ENCODE measurements at places on chromosomes 6 and 20.

GRCh38 chr6:148980234-148980633 is 233.4 kb downstream of the UST start:
- no peak for DNase-seq

DNA sequence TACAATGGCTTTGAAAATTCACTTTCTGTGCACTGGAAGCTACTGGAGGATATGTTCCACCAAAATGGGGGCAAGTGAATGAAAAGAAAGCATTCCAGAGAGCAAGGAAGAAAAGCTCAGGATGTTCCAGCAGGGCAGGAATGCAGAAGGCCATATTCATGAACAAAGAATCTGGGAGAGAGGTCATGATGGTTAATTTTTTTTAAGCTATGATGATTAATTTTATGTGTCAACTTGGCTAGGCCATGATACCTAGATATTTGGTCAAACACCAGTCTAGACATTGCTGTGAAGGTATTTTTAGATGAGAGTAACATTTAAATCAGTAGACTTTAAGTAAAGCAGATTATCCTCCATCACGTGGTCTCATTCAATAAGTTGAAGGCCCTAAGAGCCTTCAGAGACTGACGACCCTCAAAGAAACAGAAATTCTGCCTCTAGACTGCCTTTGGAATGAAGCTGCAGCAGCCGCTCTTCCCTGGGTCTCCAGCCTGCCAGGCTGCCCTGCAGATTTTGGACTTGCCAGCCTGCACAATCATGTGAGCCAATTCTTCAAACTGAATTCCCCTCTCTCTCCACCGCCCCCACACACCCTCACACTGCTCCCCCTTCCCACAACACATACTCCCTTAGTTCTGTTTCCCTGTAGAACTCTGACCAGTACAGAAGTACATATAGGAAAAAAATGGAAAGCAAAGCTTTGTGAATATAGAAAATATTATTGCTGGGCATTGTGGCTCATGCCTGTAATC is 20.1 kb upstream of the GCM1 start:
- no peak for DNase-seq

GRCh38 chr6:18118330-18118729 is 4.1 kb downstream of the NHLRC1 start:
- no peak for DNase-seq

DNA sequence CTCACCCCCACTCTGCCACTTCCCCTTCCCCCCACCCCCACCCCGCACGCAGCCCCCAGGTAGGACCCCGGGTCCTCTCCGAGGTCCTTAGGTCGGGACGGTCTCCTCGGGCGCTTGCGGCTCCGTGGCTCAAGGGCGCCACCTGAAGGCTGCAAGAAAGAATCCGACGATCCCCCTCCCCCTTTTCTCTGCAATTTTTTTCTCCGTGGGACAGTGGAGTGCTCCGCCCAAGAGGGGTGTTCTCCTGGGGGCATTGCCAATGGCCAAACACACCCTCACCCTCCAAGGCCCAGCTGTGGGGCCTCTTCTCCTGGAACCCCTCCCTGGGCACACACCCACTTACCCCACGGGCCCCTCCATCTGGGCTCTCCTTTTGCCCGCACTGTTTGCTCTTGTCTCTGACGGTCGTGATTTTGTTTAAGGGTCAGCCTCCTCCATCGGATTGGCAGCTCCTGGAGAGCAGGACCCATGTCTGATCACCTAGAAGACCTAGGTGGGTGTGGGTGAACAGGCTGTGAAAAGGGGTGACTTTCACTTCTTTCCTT is 1.1 kb upstream of the TMEM74B start:
- DNase-seq, result peak; percentile 38

- no peak for DNase-seq
Observed at GRCh38 chr20:40677343-40677924, 11.6 kb downstream of the MAFB start.

DNA sequence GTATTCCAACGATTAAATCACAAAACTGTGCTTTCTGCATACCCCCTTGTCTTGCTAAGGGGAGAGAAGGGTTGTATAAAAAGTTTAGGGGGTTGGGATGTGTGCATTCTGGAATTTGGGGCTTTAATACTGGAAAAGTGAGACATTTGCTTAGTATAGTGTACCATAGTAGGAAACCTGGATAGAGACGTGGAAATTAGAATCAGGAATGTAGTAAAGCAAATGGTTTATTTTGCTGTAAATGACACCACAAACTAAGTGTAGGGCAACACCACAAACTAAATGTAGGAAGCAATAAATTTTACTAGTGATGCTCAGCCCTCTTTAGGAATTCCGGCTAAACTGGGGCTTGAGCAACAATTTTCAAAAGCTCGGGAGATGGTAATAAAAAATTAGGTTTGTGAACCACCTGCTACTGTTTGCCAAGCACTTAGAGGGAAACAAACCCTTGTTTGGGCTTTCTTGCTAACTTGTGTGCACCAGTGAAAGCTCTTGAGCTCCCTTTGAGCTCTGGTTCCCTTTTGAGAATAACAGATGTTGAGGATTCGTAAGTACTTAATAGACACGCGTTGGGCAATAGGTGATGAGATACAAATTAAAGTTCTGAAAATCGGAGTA is 13.8 kb downstream of the BRD2 start:
- no peak for DNase-seq

DNA sequence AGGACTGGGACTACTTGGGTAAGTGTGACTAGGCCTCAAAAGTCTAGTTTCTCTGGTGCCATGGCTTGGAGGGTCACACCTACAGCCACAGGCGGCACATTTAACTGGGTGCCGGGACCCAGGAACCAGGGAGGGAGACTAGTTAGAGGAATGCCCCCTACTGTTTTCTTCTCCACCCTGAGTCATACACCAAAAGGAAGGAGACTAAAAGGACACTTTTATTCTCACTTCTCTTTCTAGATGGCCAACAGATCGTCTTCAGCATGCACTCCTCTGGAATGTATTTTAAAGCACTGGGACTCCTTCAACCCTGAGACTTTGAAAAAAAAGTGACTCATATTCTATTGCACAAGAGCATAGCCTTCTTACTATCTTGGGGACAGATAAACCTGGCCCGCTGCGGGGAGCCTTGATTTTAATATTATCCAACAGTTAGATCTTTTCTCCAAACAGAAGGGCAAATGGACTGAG is 33.4 kb downstream of the PLN start:
- no peak for DNase-seq

GRCh38 chr6:113734982-113735381 is 122.2 kb upstream of the MARCKS start:
- DNase-seq, result no peak

- DNase-seq, result no peak
Observed at GRCh38 chr6:31359581-31359980, 2.6 kb upstream of the HLA-B start.

GRCh38 chr6:89214197-89214596 is 3.0 kb downstream of the GABRR1 start:
- DNase-seq, result no peak

DNA sequence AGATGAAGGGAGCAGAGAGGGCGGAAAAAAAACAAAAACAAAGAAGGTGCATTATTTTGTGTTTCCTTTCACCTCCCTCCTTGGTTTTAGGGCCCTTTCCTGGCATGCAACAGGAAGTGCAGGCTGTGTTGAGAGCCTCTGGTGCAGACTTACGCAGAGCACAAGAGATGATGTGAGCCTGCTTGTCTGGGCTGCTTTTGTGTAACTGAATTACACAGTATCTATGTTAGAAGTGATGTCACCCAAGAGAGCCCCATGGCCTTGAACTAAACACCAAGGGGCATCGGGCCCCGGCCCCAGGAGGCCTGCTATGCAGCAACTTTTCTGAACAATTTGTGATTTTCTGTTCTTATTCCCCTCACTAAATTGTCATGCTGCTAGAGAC is 25.5 kb downstream of the GNAS start:
- no peak for DNase-seq

DNA sequence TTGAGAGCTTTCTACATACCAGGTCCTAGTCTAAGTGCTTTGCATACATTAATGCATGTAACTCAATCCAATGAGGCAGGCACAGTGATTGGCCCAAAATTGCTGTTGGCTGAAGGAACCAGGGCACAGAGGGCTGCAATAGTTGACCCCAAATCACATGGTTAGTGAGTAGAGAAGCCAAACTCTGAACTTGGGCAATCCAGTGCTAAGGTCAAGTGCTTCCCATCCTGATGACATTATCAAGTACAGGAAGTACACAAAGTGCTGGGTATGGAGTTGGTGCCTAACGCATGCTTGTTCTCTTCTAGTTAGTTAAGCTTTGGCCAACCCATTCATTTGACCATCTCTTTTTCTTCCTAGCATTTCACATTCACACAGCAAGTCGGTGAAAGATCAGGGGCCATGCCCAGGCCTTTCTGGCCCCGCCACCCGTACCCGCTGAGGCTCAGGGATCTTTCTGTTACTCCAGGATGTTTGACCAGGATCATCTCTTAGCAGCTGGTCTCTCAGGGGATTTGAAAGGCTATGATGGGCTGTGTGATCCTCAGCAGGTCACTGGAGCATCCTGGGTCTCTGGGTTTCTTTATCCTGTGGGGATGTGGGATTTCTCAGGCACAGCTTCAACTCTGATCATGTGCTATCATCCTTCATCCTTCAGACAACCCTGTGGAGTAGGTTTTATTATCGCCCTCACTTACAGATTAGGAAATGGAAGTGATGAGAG is 7.0 kb downstream of the KCNB1 start:
- no peak for DNase-seq

- no peak for DNase-seq
Observed at GRCh38 chr6:14451594-14452374, 334.2 kb downstream of the CD83 start.

- no peak for DNase-seq
Observed at GRCh38 chr6:12899046-12899833, 182.7 kb downstream of the PHACTR1 start.

DNA sequence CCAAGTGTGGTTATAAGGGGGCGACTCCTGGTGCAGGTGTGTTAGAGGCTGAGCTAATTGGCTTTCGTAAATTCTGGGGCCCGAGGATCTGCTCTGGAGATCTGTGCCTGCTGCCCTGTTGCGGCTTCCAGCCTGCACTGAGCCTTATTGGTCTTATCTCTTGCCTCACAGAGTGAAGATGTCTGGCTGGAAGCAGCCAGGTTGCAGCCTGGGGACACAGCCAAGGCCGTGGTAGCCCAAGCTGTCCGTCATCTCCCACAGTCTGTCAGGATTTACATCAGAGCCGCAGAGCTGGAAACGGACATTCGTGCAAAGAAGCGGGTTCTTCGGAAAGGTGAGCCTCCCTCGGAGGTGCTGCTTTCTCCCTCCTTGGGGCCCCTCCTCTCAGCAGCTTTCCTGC is 20.0 kb downstream of the PRPF6 start:
- no peak for DNase-seq

GRCh38 chr20:32155017-32155981 is 45.8 kb downstream of the TM9SF4 start:
- peak; percentile 92 for DNase-seq

DNA sequence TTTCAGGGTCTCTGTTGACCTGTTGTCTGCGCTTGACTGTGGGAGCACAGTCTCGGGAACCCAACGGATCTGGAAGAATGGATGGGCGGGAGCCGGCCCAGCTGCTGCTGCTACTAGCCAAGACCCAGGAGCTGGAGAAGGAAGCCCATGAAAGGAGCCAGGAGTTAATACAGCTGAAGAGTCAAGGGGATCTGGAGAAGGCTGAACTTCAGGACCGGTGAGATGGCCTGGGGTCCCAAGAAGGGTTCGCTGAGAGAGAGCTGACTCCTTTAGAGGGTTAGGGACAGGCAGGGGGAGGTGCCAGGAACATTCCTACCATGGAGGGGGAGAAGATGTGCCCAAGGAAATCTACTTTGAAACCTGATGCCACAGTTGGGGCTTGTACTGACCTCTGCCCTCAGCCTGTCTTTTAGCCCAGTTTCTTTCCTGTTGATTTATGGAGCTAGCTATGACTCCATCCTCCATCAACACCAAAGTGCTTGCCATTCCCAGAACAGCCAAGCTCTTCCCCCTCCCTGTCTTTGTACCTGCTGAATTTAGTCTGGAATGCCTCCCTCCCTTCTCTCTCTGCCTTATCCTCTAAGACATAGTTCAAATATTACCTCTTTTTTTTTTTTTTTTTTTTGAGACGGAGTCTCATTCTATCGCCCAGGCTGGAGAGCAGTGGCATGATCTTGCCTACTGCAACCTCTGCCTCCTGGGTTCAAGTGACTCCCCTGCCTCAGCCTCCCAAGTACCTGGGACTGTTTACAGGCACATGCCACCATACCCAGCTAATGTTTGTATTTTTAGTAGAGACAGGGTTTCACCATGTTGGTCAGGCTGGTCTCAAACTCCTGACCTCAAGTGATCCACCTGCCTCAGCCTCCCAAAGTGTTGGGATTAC is 12.2 kb downstream of the CEP250 start:
- DNase-seq, result no peak

DNA sequence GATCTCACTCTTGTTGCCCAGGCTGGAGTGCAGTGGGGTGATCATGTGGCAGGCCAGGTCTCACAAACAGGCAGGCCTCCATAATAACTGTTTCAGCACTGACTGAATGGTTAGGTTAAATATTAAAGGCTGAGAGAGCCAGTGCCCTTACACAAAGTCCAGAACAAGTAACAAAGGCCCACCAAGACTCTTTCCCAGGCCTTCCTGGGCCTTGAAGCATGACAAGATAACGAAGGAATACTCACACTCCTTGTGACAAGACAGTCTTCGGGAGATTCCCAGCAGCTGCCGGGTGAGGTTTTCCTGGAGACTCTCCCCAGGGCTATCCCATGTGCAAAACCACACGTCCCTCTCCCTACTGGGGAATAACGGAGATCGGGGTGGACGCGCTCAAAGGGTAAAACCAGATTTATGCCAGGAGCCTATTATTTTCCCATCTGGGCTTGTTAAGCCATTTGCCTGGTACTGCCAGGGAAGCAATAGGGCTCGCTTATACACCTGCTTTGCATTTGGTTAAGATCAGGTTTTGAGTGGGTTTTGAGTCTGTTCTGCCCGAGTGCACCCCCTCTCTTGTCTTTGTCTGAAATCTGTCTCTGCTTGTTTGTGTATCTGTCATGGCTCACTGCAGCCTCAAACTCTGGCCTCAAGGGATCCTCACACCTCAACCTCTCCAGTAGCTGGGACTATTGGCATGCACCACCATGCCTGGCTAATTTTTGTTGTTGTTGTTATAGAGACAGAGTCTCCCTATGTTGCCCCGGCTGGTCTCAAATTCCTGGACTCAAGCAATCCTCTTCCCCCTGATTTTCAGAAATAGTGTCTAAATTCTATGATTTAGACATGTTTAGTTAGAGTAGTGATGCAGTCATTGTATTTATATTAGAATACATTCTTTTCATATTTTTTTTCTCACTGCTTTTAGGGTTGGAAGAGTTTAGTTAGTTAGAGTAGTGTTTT is 1.4 kb upstream of the ENPP3 start:
- DNase-seq, result no peak

DNA sequence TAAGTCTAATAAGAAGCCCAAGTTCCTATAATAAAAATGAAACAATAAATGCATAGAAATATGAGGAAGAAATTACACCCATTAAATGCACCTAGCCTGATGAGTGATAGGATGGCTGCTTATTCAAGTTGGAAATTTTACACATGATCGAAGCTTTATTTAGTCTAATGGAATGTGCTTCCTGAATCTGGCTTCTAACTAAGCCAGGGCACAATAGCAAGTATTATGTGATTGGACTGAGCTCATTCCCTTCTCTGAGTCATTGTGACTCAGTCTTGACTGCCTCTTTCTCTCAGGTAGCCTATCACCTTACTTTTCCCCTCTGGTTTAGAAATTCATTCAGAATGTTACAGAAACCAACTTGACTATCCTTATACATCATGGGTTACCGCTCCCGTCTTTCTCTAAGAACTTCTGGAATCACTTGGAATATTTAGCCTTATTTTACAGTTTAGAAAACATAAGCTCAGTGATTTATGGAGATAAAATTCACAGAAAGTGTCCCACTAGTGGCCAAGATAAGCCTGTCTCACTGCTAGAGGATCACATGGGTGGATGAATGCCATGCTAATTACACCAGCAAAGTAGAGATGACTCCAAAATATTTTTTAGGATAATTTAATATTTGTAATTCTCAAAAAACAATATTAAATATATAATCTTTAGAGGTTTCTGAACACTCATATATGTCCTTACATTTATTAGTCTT is 505.3 kb upstream of the JAG1 start:
- DNase-seq, result no peak

Measured in heart left ventricle (tissue), 16 donors.